ENCODE measurements at places on chromosomes 7 and 10. TPM values are rescaled to one million over a fixed set of nuclear protein-coding genes. Genes with fewer than 3 reads are reported as not detected.

- peak; percentile 64 for DNase-seq
Observed at GRCh38 chr7:138934861-138935260, 46.3 kb downstream of the KIAA1549 start.

- DNase-seq = no peak
Observed at GRCh38 chr7:24833549-24833948, 76.3 kb upstream of the GSDME start.

The ZCWPW1 gene
- total RNA-seq = 3.7 TPM

The AGBL3 gene
- 1.9 TPM for total RNA-seq

DNA sequence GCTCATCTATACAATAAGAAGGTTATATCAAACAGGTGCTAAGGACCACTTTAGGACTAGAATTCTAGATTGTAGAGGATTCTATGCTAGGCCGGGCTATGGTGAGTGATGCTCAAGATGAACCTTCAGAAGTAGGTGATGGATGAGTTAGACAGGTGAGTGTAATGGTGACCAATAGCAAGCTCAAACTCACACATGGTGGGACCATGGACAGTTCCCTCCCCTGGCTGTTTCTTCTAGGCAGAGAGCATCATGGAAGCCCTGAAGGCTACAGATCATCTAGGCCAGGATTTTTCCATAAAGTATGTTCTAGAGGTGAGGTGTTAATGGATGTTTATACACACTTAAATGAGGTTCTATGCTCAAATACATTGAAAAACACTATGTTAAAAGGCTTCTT is 162.2 kb upstream of the WDR11 start:
- peak; percentile 13 for DNase-seq

The MORN4 gene
- total RNA-seq = 6.2 TPM

The MACROH2A2 gene
- 15.0 TPM for total RNA-seq

DNA sequence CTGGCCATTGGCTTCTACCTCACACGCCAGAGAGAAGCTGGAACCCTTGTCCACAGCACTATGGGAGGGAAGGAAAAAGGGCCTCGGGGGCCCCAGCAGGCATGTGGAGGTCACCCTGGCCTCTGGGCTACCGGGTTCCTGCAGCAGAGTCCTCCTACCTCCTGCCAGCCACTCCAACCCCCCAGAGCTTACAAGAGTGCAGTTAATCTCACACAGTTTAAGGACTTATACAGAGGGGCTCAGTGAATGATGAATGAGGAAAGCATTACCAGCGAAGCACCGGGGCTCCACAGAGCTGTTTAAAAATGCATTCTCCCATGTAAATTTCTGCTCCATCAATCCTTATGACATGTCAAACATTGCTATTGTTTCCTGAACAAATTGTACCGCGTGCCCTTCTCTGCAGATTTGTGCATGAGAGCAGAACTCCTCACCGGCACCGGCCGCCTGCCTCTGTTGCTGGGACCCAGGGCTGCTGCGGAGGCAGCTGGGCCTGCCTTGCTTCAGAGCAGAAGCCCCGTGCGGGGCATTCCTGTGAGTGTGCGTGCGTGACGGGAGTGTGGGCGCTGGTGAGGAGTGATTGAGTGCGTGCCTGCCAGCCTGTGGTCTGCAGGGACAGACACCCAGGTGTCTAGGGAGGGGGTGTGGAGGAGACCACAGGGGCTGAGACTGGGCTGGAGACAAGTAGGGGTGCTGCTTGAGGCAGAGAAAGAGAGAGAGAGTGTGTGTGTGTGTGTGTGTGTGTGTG is 52.8 kb downstream of the C10orf105 start:
- no peak for DNase-seq

- DNase-seq = no peak
Observed at GRCh38 chr7:149397470-149398043, 63.3 kb downstream of the ZNF777 start.

The CYP2E1 gene
- not detected for total RNA-seq

- DNase-seq = no peak
Observed at GRCh38 chr10:62818426-62819011, 2.4 kb upstream of the EGR2 start.

DNA sequence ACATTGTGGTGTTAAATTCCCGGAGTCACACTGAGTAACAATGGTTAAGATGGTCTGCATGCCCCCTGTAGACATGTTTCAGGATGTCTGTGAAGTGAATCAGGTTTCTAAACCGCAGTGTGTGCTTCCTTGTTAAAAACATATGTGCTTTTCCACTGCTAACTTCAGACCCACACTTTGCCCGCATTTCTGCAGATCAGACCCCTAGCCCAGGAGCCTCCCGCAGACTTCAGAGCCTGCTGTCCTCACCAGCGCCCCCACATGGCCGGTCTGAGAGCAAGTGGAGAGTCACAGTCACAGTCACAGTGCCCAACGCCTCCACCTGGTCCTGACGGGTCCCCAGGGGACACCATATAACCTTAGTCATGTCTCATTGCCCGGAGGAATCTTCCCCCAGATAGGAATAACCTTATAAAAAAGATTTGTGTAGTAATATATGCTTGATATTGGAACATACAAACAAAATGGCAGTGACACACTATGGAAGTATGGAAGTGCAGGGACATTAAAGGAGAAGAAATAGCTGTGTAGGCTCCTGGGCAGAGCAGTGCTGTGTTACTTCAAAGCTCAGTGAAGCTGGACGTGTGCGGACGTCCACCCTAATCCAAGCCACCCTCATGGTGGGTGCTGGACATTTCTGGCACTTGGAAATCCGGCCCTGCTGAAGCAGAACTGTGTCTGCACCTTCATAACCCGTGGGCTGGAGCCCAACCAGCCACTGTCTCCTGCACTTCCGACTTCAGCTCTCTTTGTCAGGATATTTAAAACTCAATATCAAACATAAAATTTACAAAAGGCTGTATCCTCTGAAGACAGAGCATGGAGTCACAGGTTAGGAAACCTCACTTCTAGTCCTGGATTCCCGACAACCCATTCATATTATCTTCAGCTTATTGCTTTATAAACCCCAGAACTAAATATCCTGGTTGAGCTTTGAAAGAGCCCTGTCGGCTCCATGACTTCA is 29.0 kb downstream of the GSTO2 start:
- no peak for DNase-seq

DNA sequence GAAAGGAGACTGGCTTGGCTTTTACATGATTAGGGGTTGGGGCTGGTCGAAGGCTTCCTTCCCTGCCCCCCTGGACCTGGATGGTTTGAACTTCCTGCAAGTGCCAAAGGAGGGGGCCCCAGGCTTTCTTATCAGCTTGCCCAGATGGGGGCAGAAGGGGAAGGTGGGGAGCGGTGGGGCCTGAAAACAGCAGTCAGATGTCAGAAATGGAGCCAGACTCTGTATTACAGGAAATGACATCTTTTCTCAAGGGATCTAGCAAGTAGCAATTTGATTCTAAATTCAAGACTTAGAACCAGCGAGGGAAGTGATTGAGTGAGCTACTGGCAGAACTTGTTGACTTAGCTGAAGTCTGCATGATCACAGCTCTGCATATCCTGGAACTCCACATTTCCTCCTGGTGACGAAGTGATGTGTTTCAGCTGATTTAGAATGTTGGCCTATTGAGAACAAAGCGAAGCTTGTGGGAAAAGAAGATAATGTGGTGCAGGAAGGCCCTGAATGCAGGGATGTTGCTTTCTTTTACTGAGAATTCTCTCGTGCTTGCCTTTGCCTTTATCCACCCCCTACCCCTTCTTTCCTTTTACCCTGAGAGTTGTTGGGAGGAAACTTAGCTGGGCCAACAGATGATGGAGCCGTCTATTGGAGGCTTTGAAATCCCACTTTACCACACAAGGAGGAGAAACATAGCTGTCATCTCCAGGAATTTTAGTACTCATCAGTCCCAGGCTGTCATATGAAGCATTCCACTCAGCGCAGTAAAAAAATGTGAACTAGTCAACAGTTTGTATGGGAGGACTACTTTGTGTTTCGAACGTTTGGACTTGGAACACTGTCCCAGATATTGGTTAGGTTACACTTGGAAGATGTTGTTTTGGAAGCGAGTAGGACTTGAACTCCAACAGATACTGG is 43.2 kb downstream of the CCNY start:
- DNase-seq = no peak

The CYP3A4 gene
- total RNA-seq = not detected

GRCh38 chr10:103845972-103846371 is 9.4 kb downstream of the SH3PXD2A start:
- no peak for DNase-seq

DNA sequence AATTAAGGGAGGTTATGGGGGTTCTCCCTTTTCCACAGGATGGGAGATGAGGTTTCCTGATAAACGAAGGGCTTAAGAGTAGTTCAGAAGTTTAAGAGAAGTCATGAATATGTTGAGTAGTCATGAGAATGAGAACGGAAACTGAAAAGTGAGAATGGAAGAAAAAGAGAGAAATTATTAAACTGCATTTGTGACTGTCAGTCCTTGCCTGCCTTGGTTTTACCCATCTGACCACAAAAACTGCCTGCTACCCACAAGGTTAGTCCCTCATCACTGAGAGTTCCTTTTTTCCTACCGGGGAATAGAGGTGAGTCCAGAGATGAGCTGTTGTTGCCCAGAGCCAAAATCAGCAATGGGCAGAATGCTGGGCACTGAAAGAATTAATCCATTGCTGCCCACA is 174.1 kb upstream of the BET1 start:
- DNase-seq = no peak

The ADGRA1 gene
- 0.43 TPM for total RNA-seq

The GHRHR gene
- not detected for total RNA-seq

The CDHR3 gene
- 0.10 TPM for total RNA-seq

DNA sequence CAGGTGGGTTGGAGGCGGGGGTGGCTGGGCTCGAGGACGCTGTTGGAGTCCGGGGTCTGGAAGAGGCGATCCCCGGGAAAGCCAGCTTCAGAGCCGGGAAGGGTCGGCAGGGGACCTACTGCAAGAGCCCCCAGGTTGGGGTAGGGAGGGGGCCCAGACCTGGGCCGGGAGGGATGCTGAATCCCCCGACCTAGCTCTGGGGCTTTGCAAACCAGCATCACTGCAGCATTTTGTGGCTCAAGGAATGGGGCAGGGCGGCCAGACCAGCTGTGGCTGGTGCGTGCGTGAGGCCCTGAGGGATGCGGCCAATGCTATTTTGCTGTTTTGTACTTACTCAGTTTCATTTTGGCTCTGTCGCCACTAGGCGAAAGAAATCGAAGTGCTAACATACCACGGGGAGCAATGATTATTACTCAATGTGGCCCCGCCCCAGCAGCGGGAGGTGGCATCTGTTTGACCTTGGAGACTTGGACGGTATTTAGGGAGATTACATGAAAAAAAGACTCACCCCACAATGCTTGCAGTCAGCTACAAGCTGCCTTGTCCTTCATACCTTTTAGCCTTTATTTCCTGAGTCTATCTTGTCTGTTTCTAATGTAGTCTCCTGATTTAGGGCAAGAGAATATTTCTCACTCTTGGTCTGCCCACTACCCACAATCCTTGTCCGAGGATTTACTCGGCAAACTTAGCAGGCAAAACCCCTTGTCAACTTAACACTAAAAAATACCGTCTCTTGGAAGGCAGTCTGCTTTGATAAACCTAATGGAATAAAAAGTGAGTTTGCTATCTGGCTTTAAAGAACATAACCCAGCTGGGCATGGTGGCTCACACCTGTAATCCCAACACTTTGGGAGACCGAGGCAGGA is 16.2 kb downstream of the HSPB1 start:
- peak; percentile 90 for DNase-seq

The KCNMA1 gene
- 50.7 TPM for total RNA-seq

- no peak for DNase-seq
Observed at GRCh38 chr10:110646417-110647135, 2.4 kb downstream of the RBM20 start.

The PPP1R3C gene
- total RNA-seq = 11.8 TPM

DNA sequence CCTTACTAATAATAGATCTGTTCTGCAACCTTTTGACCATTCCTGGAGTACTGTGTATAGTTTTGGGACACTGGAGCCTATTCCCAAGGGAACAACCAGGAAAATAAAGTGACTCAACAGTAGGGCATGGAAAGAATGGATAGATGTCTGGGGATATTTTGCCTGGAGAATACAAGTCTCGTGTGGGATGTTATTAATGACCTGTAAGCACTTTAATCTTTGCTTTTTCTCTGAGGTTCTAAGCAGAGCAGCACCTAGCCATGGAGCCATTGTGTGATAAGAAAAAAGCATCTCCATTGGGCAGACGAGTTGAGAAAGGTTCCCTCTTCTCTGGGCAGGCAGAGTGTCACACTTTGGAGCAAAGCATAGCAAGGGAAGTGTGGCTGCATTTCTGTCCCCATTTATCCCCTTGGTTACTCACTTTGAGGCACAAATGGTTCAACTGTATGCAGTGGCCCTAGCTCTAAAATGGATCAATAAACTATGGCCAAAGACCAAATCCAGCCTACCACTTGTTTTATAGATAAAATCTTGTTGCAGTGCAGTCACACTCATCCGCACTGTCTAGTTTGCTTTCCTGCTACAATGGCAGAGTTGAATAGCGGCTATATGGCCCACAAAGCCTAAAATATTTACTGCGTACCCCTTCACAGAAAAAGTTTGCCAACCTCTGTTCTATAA is 21.0 kb upstream of the CCDC71L start:
- DNase-seq = peak; percentile 79

The FAM131B gene
- 3.9 TPM for total RNA-seq

The ATG9B gene
- total RNA-seq = not detected

- no peak for DNase-seq
Observed at GRCh38 chr10:101289541-101289940, 60.3 kb upstream of the LBX1 start.

The PRSS37 gene
- not detected for total RNA-seq

The LIPJ gene
- total RNA-seq = not detected

- DNase-seq = peak; percentile 55
Observed at GRCh38 chr10:47257396-47258120, 42.4 kb upstream of the GDF10 start.

DNA sequence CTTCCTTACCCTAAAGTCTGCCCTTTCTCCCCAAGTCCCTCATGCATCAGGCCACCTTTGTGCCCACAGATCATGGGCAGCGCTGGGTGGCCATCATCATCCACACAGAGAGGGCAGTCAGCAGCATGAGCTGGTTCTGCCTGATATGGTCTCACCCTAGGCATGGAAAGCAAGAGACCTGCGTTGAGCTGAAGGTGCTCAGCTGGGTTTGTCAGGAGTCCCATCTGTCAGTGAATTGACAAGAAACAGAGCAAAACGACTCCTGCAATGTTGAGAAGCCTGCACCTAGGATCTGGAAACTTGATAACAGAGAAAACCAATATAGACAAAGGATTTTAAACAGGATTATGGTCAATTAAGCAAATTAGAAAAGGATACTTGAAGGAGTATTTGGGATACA is 242.7 kb upstream of the PRSS1 start:
- DNase-seq = no peak

The NRCAM gene
- total RNA-seq = 0.86 TPM

The ATP6V0E2 gene
- 89.3 TPM for total RNA-seq

The GPER1 gene
- total RNA-seq = 7.3 TPM

DNA sequence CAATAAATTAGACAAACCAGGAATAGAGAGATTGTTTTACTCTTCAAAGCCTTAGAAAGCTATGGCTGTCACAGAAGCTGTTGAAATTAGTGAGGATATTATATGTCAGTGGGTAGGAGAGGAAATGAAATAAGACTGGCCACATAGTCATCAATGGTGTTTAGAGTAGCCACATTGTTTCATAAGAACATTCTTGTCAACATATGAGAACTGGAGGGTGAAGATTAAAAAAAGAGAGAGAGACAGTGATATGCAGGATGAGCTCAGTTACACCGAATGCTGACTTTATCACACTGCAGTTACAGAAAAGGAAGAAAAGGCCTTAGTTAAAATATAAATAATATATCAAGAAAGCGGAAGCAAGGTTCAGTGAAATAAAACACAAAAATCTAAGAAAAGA is 412.0 kb downstream of the CNTNAP2 start:
- no peak for DNase-seq

All from A172 (cell line).